Activated CD4-positive, alpha-beta memory T cell treated with anti-CD3 and anti-CD28 coated beads for 36 hours (primary cell): ENCODE measurements at places on chromosomes 11 and 22. TPM values are rescaled to one million over a fixed set of nuclear protein-coding genes. Genes with fewer than 3 reads are reported as not detected.
A peak's percentile ranks its signal among the peaks of the same experiment; 100 is the strongest.

DNA sequence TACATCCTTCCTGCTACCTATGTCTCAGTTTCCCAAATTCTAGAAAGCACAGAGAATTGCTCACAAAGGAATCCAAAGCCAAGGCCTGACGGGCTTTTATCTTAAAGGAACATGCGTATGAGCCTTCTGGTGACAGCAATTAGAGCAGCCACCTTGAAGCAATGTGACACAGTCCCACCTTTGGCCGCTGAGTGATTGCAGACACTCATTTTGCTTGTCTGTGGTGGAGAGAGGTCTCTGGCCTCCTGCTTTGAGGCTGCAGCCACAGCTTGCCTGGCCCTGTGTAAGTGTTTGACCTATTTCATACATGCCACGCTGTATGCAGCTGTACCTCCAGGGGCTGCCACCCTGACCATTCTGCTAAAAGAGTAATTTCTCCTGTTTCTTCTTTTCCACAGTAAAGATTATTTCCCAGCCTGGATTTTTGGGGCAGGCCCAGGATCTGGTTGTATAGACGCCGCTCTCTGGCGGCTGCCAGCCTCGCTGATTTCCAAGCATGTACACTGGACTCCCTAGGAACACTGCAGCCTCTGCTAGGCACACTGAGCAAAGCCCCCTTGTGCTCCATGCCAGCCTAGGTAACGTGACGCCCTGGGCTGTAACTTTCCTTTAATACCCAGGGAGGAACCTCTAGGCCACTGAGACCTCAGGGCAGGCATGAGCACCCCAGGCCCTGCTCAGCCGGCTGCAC is 1.1 kb upstream of the TMA7B start:
- peak; percentile 40 for DNase-seq
- no peak overlapping the region for H3K4me3 ChIP-seq
- H3K36me3 ChIP-seq: peaks cover 53% of the 10 kb centered on the region
- H3K27ac ChIP-seq: no peak overlapping the region
- H3K27me3 ChIP-seq: no peaks in the 10 kb centered on the region
- H3K4me1 ChIP-seq: peaks cover 71% of the 10 kb centered on the region

GRCh38 chr22:48923165-48923865 is 904.4 kb downstream of the BRD1 start:
- no peak for DNase-seq
- H3K27me3 ChIP-seq: peaks cover 31% of the 10 kb centered on the region
- no peak overlapping the region for H3K27ac ChIP-seq
- no peaks in the 10 kb centered on the region for H3K4me1 ChIP-seq
- no peak overlapping the region for H3K4me3 ChIP-seq

DNA sequence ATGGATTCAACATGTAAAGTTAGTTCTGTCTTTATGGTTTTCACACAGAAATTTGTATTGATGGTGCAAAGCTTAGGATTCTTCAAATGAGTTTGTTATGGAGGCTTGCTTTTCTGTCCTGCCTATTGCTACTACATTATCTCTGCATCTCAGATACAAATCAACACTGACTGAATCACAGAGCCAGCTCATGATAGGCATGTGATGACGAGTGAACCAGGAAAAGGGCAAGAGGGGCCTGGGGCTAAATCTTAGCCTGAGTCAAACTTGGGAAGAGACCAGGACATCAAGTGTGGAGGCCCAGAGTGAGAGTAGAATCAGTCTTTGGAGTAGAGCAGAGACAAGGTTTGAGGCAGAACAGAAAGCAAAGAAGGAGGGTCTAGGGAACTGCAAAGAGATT is 107.1 kb upstream of the CD44 start:
- peaks cover 52% of the 10 kb centered on the region for H3K4me1 ChIP-seq
- H3K36me3 ChIP-seq: peaks cover 2% of the 10 kb centered on the region
- DNase-seq: no peak

GRCh38 chr22:33299245-33299956 is 241.2 kb upstream of the SYN3 start:
- no peak for DNase-seq
- H3K36me3 ChIP-seq: no peaks in the 10 kb centered on the region
- H3K4me1 ChIP-seq: no peaks in the 10 kb centered on the region
- no peak overlapping the region for H3K4me3 ChIP-seq
- no peak overlapping the region for H3K27ac ChIP-seq

Gene RDX
- 47.9 TPM for total RNA-seq
